ENCODE measurements at places on chromosomes 16 and 17.
A peak's percentile ranks its signal among the peaks of the same experiment; 100 is the strongest.

DNA sequence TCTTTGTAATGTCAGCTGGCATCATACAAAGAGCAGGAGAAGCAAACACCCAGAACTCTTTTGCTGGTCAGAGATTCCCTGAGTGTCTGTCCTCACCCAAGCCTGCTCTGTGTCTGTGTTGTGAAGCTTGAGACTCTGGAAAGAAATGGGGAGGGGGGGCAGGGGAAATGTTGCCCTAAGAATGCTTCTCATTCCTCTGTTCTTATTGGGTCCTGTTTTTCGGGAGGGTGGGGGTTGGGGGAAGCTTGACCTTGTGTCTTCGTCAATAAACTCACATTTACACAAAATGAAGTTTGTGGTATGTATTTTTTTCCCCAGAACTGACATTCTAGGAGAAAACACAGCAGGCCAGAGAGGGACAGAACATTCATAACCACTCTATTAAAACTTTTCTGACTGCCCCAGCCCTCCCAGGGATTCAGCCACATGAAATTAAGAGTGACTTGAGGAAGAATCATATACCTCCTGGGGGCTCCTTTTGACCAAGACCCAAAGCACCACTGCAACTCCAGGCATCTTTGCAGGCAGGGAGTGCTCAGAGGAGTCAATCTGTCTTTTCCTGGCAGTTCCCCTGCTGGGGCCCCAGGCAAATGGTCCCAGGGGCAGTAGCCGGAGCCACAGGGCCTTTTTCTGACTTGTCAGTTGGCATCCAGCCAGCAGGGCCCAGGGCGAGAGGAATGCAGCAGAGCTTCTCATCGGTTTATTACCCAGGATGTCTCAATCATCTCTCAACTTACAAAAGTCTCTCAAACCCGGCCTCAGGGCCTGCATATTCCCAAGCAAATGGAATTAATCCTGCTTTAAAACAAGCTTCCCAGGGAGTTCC is 5.1 kb upstream of the RASL10B start:
- DNase-seq, result peak; percentile 88

- DNase-seq, result peak; percentile 37
These were observed 33.1 kb downstream of the ARL4D start for GRCh38 chr17:43431714-43432523.

DNA sequence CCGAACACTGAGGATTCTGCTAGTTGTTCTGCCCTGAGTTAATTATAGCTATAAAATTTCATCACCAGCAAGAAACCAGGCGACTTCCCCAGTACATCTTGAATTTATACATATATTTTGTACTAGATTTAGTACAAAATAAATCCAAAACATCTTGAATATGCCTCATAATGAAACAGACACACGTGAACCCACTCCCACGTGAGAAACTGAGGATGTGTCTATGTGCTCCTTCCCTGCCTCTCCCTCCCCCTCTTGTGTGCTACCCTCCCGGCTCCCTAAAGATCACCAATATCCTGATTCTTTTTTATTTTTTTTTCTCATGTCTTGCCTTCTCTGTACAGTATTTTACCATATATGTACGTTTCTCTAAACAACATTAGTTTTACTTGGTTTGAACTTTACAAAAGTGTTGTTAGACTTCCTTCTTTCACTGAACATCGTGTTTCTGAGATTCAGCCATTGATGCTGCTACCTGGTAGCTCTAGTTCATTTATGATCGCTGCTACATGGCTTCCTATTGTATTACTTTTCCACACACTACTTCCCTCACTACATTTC is 1.1 kb upstream of the LCMT1 start:
- no peak for DNase-seq

DNA sequence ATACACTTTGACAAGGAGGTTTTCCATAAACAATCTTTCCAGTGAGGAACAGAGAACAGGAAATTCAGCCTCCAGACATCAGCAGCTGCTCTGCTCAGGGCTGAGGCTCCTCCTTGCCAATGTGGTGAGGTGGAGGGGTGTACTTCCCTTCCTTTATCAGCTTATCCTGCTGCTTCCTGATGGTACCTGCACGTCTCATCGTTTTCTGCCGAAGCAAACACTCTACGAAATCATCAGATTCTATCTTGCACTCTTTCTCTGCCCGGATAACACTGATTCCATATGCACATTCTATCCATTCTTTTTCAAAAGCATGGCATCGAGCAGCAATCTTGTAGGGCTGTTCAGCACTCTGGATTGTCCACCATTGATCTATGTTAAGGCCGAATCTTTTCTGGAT is 15.4 kb upstream of the SEZ6 start:
- DNase-seq, result no peak

DNA sequence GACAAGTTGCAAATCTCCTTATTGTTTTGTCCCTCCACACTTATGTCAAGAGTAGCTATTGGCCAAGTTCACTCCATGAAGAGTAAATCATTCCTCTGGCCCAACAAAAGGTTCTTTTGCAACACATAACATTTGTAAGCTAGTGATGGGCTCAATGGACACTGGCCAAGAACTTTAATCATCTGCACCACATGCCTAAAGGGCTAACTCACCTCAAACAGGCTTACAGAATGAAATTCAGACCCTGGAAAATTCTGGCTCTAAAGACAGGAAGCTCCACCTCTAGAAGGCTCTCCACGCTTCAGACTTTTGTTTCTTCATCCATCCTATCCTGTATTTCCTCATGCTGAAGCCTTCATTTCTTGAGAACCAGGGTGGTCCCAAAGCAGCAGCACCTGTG is 10.9 kb upstream of the ANKFN1 start:
- DNase-seq, result peak; percentile 95

DNA sequence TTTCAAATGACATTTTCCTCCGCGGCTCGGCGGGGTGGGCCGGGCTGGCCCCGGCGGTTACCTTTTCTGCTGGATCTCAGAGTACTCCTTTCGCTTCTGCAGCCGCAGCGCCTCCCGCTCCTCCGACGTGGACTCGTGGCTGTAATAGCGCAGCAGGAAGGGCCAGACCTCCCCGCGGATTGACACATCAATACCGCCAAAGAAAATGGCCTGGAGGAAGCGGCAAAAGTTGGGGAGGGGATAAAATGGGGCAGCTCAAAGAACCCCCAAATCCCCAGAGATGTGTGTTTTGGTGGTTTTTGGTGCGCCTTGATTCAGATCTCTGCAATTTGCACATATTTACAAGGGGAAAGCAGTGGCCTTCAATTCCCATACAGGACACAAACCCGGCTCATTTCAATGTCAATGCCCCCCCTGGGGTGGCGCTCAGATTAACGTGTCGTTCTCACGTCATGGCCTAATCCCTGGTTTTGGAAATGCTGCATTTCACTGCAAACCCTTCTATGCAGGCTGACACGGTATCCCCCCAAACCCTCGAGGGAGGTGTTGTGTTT is 85.9 kb downstream of the TBC1D16 start:
- DNase-seq, result no peak

GRCh38 chr16:19502395-19503131 is 19.3 kb downstream of the GDE1 start:
- peak; percentile 73 for DNase-seq

DNA sequence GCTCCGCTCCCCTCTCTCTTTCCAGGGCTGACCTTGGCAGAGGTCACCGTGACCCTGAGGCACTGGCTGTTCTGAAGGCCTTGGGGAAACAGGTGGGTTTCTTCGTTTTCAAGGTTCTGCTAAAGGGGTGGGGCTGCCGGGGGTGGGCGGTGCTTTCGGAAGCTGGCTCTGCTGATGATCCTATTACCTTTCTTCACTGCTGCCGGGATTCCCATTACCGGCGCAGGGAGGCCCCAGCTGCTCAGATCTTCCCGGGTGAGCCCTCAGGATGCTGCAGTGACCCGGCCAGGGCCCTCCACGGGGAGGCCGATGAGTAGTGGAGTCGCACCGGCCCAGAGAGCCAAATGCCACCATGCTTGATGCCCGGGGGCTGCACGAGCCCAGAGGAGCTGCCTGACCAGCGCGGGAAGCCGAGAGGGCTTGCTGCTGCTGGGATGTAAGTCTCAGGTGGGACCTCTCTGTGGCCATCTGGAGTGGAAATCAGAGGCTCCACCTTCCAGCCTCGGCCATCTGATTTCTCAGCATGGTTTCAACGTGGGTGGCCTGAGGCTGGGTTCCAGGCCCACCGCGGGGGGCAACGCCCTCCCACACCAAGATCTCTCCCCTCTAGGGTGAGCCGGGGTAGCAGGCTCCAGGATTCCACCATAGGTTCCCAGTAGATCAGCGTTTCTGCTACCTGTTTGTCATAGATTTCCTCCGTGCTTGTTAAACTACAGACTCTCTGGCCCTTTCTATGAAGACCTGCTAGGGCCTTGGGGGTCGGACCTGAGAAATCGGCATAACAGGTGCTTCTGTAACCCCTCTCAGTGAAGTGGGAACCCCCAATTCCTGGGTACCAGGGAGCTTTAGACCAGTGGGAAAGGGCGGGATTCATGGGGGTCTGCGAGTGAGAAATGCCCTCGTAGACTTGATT is 21.6 kb upstream of the ADCY7 start:
- no peak for DNase-seq

DNA sequence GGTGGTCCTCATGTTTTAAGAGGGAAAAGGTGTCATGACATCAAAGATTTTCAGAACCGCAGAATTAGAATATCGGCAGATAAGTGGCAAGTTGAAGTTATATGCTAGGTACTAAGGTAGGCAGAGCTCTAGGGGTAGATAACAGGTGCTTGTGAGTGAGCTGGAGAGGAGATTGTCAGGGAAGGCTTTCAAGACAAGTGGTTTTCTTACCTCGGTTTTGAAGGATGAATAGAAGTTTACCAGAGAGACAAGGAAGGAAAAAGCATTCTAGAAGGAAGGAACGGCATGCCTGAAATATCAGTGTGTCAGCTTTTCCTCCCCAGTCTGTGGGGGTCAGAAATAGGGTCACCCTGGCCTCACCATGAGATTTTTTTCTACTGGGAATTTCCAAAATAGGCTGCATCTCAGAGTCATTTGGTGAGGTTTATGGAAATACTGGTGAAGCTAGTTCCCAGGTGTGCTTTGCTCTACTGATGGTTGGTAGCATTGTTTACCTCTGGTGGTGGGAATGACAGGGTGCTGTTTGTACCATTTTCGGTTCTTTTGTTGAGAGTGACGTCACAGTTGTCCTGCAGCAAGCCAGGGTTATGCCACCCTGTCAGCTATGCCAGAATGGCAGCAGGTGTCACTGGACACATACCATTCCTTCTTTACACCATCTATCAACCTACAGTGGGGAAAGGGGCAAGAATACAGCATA is 112.5 kb downstream of the MSI2 start:
- no peak for DNase-seq

GRCh38 chr17:11598274-11599221 is at the start of gene DNAH9:
Gene DNAH9 (plus strand): TSS chr17:11598470. CDS start chr17:11598499, 29 bp downstream.
- DNase-seq, result no peak

GRCh38 chr17:64387545-64388171 is 3.0 kb downstream of the PECAM1 start:
- DNase-seq, result no peak

GRCh38 chr16:48378276-48378675 is 6.9 kb downstream of the SIAH1 start:
- DNase-seq, result no peak

GRCh38 chr17:79844869-79845600 is 5.8 kb upstream of the CBX4 start:
- DNase-seq, result no peak

DNA sequence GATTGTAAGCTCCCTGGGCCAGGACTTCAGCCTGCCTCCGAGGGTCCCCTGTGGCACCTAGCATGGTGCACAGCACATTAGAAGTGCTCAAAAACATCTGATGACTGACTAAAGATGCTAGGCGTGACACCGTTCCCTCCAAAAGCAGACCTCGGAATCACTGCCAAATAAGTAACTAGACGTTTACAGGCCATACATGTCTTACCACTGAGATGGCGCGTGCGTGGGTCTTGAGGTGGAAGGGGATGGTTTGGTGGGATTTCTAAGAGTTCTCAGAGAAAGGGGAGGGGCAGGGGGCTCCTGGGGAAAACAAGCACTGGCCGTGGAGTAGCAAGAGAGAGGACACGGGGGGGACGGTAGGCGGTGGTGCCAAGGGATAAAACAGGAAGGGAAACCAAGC is 12.4 kb downstream of the MPO start:
- DNase-seq, result no peak

DNA sequence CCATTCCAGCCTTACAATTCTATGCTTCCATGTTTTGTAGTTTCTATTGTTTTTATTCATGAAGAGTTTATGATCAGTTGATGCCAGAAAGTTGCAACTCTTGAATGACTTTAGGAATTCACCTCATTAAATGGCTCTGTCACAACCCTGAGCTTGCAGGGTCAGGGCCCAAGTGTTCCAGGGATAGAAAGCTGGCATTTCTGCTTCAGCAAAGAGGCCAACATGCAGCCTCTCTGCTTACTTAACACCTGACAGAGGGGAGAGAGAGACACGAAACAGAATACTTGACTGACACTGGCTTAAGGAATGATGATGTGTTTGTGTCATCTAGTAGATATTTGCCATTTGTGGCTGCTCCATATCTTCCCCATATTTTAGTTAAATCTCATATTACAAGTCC is 328.1 kb downstream of the CA10 start:
- DNase-seq, result no peak

DNA sequence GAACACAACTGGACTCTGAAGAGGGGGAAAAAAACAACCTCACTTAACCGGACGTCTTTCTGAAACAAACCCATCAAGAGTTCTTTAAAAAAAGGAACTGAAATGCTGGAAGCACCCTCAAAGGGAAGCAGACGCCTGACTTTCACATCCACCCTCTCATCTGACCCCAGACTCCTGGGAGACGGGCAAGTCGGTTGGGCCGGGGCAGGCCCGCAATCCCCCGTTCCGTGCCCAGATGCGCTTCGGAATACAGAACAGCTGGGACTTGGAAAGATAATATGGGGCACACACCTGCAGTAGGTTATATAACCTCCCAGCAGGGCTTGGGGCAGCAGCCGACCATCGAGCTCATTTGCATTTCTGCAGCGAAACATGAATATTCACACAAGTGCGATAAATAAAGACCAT is 3.7 kb downstream of the ARHGAP27 start:
- no peak for DNase-seq

DNA sequence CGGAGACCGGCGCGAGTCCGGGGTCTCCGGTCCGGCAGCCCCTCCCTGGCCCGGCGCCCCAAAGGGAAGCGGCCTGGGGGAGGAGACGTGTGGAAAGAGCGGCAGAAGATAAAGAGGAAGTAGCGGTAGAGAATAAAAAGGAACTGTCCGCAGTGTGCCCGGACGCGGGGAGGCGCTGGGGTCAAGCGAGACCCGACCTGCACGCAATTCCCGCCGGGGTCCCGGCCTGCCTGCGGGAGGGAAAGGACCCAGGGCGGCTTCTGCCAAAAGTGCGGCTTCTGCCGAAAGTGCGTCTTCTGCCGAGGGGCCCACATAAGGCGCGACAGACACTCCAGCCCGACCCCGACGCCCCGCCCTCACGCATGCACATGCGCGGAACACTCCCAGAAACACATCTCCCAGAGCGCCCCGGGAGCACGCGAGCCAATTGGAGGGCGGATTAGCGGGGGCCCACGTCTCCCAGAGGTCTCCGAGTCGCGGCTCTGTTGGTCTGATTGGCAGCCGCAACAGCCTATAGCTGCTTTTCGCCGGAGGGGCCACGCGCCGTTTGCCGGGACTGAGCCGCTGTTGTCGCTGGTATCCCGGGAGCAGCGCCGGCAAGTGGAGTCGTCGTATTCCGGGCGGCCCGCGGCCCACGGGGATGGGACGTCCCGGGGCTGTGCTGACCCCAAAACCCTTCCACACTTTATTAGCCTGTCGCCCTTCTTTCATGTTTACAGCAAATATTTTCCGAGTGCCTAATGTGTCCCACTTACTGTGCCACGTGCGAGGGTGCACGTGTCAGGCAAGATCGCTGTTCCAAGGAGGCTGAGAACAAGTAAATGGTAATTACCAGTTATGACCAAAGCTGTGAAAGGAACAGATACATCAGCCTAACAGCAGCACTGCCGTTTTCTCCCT is 8.0 kb upstream of the MEFV start:
- DNase-seq, result peak; percentile 96

All from IMR-90 (cell line).